ENCODE measurements at places on chromosomes 16 and 17.

DNA sequence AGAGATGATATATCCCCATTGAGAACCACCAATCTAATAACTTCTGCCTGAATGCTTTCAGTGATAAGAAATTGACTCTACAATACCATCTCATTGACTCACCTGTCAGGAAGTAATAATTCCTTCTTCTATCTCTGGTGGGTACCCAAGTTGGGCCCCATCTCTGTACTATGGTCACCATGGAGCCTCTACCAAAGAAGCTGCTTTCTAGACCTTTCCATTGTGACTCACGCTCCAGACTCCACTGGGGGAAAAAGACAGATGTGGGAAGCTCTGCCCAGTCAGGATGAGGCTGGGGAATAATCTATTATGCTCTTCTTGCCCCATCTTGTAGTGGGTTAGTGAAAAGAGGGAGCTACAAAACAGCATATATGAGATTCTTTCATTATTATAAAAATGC is 100.4 kb downstream of the COPRS start:
- no peak for DNase-seq

- DNase-seq, result no peak
Observed at GRCh38 chr16:89624777-89625761, 11.6 kb downstream of the DPEP1 start.

DNA sequence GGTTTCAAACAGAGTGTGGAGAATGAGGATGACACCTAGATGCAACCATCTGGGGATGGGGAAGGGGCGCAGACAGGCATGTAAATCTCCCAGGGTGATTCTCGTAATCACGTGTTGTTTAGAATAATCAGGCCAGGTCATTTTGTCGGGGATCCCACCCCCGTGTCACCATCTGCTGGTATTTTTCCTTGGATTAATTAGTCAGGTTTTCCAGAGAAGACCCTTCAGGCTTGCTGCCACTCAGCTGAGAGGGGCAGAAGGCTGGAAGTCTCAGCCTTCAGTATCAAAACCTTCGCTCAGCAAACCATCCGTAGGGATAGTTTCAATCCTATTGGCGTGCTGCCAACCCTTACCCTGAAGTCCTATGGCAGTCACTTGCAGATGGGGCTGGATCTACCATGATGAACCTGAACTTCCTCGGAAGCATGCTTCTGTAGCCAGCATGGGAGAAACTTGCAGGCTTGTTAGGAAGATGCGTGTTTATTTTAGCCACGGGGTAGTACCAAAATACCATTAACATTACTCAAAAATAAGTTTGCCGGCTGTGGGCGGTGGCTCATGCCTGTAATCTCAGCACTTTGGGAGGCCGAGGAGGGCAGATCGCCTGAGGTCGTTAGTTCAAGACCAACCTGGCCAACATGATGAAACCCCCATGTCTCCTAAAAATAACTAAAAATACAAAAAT is 7.5 kb upstream of the ADCY9 start:
- no peak for DNase-seq

GRCh38 chr17:78105101-78105500 is 23.5 kb downstream of the TMC6 start:
- no peak for DNase-seq

DNA sequence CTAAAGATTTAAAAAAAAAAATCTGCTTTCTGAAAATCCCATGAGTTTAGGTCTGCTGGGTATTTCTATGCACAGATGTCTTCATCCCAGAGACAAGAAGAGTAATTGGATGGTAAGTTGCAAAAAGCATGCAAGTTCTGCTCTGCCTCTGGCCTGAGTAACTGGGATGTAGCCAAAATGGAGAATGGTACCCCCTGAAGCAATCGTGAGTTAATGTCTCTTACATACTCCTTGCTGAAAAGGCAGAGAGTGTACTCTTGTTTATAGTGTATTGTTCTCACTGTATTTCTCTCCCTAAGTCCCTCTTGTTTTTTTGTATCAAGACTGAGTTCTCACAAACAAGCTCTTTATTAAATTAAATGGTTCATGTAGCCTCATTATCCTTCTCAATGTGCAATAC is 259.0 kb downstream of the IRX3 start:
- DNase-seq, result no peak

GRCh38 chr16:15672514-15673167 is 22.6 kb downstream of the NDE1 start:
- DNase-seq, result peak; percentile 97

- no peak for DNase-seq
Observed at GRCh38 chr17:31534223-31534888, 142.9 kb downstream of the RAB11FIP4 start.

DNA sequence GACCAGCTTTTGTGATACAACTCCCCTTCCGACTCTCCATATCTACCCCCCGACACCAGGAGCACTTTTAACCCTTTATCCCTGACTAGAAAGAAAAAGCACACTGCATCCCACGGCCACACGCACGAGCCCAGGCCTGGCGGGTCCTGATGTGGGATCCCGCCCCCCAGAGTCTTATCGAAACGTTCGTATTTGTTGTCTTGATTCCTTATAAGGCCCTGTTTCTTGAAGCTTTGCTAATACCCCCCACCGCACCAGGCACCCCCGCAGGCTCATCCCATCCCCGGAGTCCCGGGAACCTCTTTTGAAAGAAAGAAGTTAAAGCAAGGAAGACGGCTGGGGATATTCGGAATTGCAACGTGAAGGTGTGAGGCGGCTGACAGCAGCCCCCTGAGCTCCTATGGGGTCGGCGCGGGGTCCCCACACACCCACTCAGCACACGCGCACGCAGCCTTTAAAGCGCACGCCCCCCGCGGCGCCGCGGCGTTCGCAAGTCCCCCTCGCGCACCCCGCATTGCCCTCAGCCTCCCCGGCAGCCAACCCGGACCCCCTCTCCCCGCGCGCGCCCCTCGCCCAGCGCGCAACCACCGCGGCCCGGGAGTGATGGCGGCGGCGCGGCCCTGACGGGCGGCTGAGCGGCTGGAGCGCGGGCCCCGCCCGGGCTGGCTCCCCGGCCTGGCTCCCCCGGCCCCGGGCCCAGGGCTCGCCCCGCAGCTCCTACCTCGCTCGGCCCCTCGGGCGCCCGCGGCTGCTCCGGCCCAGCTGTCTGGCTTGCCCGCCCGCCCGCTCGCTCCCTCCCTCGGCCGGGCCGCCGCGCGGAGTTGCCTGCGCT is 448 bp downstream of the STAT5B start:
- no peak for DNase-seq

GRCh38 chr16:69942099-69942491 is 9.0 kb upstream of the CLEC18A start:
- no peak for DNase-seq

GRCh38 chr17:72192800-72193192 is 72.0 kb downstream of the SOX9 start:
- no peak for DNase-seq

DNA sequence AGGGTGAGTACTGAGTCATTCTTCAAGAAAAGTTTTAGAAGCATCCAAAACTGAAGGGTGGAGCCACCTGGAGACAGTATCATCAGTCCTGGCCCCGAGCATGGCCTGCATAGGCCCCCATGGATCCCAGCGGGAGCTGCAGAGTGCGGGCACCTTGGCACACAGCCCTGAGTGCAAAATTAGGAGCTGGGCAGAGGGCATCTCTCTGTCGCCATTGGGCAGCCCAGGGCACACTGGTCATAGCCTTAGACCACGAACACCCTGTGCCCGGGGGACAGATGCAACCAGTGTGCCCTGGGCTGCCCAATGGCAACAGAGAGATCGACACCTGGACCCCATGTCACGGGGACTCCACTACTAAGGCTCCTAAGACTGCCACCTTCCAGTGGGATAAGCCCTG is 14.6 kb downstream of the MAPT start:
- DNase-seq, result no peak

DNA sequence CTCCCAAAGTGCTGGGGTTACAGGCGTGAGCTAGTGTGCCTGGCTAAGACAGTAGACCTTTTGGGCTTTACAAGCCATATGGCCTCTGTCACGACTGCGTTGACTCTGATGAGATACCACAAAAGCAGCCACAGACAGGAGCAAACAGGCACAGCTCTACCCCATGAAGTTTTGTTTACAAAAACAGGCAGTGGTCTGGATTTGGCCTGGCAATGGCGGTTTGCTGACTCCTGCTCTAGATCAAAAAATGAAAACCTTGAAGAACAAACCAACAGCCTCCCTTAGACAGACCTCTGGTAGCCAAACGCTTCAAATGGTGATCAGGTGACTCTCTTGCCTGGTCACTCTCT is 20.7 kb downstream of the SLC43A2 start:
- DNase-seq, result no peak

DNA sequence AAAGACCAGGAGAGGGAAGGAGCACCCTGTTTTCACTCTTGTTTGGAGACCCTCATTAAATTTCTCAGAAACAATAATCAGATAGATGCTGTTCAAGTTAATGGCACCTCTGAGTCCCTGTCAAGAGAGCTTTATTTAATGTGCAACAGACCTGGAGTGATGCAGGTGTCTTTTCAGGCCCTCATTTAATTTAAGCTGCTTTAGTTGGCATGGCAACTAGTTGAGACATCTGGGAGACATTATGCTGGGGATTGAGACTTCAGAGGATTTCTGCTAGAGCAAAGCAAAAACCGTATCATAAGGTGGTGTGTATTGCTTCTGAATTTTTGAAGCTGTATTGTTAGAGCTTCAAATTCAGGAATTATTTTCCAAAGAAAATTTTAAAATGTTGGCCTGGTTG is 108.5 kb downstream of the NLK start:
- no peak for DNase-seq

- no peak for DNase-seq
Observed at GRCh38 chr16:83066011-83066410, 439.2 kb downstream of the CDH13 start.

- DNase-seq, result no peak
Observed at GRCh38 chr16:59210955-59211541, 476.9 kb upstream of the GOT2 start.

- DNase-seq, result no peak
Observed at GRCh38 chr17:46020023-46020761, 21.1 kb downstream of the STH start.

- no peak for DNase-seq
Observed at GRCh38 chr17:58615768-58616659, 75.8 kb downstream of the TEX14 start.

DNA sequence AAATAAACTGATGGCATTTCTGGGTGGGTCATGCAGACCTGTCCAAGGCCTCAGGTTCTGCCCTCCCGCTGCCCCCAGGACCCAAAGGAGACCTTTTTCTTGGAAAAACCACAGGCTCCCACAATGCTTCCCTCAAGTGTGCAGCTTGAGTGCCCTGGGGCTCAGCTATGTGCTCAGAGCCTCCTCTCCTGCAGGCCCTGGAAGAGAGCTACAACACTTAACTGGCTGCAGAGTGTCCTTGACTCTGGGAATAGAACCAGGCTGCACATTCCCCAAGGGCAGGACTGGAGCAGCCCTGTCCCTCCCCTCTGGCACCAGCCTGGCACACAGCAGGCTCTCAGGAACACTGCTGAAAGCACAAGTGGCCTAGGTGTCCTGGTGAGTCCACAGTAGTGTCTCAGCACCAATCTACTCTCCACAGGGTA is 4.8 kb upstream of the SREBF1 start:
- DNase-seq, result no peak

GRCh38 chr16:79400462-79401149 is 199.9 kb downstream of the MAF start:
- no peak for DNase-seq

- no peak for DNase-seq
Observed at GRCh38 chr17:45035848-45036247, 15.6 kb downstream of the DCAKD start.

GRCh38 chr17:17701658-17702057 is 20.4 kb downstream of the RAI1 start:
- DNase-seq, result no peak
